ENCODE measurements at places on chromosomes 16 and 17.

GRCh38 chr17:77318021-77318420 lies 177.3 kb downstream of the SEC14L1 start:
- peaks cover 64% of the 10 kb centered on the region for H3K4me1 ChIP-seq
- peak overlapping the region; percentile 95 for H3K27ac ChIP-seq
- H3K4me3 ChIP-seq, result no peak overlapping the region
- DNase-seq, result no peak

DNA sequence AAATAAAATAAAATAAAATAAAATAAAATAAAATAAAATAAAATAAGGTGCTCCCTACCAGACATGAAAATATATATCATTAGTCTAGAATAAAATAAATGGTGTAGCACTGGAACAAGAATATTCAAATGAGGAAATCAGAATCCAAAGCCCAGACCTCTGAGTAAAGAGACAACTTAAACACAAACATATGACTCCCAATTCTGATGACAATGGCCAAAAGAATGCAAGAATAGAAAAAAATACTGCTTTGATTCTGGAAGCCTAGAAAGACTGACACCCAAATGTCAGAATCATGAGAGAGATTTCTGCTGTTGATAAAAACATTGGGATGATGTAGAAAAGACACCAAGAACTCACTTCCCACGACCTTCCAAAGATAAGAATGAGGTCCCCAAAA lies 27.9 kb downstream of the MYOCD start:
- H3K36me3 ChIP-seq, result no peaks in the 10 kb centered on the region
- H3K4me3 ChIP-seq, result no peak overlapping the region
- DNase-seq, result no peak

DNA sequence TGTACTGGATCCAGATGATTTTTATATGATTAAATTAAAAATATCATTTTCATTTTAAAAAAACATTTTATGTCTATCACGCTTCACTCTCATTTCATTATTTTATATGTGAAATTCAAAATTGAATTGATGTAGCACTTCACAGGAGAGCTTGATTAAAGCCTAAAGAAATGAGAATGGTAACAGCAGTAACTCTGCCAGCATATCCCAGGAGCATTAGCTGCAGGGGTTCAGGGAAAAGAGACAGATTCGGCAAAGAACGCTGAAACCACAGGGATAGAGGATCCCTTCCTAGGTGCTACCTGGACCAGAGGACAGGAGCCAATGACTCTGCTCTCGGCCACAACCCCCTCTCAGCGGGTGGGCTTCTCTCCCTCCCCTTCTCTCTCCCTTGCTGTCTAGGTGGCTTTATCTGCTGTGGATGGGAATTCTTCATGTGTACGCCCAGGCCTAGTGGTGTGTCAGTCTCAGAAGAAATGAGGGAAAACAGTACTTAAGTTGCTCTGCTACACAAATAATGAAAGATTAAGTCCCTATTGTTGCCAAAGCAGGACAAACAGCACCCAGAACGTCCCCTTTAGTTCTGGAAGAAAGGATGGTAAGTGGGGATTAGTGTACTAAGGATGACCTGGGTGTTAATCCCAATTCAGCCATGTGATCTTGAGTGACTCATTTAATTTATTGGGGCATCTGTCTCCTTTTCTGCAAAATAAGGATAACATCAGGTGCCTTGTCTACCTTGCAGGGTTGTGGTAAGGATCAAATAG lies 123.3 kb downstream of the CDK5R1 start:
- DNase-seq, result no peak
- peaks cover 3% of the 10 kb centered on the region for H3K36me3 ChIP-seq
- H3K4me3 ChIP-seq, result no peak overlapping the region
- no peak overlapping the region for H3K27ac ChIP-seq
- H3K27me3 ChIP-seq, result no peaks in the 10 kb centered on the region

DNA sequence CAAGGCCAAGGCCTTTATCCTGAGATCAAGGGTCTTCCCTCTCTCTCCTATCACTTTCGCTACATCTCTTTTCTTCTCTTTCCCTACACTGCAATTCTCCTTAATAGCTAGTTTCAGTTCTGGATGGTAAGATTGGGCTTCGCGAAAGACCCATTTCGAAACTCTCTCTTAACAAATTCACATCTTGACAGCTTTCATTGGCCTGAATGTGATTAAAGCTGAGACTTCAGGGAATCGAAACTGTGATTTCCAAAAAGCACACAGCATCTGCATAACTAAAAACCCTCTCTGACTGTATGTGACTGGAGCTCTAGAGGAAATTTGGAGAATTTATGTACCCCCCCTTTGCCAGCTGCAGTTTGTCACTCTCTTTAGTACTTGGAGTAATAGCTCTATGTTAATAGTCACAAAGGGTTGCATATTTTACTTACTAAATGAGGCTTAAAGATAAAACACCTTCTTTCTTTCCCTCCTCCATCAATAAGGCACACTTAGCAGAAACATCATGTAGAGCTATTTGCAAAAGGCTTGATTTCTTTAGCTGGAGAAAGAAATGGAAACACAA lies 105.3 kb upstream of the FAM20A start:
- no peaks in the 10 kb centered on the region for H3K27me3 ChIP-seq
- H3K4me3 ChIP-seq, result no peak overlapping the region

- DNase-seq, result no peak
- H3K4me1 ChIP-seq, result peaks cover 10% of the 10 kb centered on the region
- H3K4me3 ChIP-seq, result no peak overlapping the region
- H3K27ac ChIP-seq, result no peak overlapping the region
- H3K36me3 ChIP-seq, result peaks cover 8% of the 10 kb centered on the region
- H3K27me3 ChIP-seq, result no peaks in the 10 kb centered on the region
Measured at GRCh38 chr17:45070001-45070400, 8.9 kb downstream of the NMT1 start.

- H3K27me3 ChIP-seq, result no peaks in the 10 kb centered on the region
- peak overlapping the region; percentile 96 for H3K27ac ChIP-seq
- H3K36me3 ChIP-seq, result peaks cover 8% of the 10 kb centered on the region
- DNase-seq, result no peak
- peaks cover 34% of the 10 kb centered on the region for H3K4me1 ChIP-seq
- H3K4me3 ChIP-seq, result peak overlapping the region; percentile 77
Measured at GRCh38 chr17:2393174-2393953, 7.5 kb downstream of the MNT start.
